ENCODE measurements at places on chromosomes 5 and 9.

GRCh38 chr9:130693101-130693425, 517 bp upstream of the EXOSC2 start:
- DNase-seq = no peak

DNA sequence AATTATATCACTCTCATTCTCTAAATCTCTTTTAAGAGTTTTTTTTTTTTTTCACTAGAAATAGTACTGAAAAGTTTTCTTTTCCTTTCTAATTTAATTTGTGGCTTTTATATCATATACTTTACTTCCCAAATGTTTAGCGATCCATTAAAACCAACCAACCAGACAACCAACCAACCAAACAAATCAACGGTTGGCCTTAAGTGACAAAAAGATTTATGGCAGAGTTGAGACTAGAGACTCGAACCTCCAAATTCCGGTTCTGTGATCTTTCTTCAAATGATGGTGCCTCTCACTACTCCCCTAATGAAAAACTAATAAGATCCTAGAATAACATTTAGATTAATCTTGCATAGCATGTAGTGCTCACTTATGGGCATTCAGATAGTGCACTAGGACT, 45.3 kb upstream of the ACTBL2 start:
- DNase-seq = no peak

GRCh38 chr5:51650824-51651223, 267.6 kb downstream of the ISL1 start:
- DNase-seq = no peak

- no peak for DNase-seq
Observed at GRCh38 chr5:181063514-181063913, 23.4 kb downstream of the BTNL9 start.

DNA sequence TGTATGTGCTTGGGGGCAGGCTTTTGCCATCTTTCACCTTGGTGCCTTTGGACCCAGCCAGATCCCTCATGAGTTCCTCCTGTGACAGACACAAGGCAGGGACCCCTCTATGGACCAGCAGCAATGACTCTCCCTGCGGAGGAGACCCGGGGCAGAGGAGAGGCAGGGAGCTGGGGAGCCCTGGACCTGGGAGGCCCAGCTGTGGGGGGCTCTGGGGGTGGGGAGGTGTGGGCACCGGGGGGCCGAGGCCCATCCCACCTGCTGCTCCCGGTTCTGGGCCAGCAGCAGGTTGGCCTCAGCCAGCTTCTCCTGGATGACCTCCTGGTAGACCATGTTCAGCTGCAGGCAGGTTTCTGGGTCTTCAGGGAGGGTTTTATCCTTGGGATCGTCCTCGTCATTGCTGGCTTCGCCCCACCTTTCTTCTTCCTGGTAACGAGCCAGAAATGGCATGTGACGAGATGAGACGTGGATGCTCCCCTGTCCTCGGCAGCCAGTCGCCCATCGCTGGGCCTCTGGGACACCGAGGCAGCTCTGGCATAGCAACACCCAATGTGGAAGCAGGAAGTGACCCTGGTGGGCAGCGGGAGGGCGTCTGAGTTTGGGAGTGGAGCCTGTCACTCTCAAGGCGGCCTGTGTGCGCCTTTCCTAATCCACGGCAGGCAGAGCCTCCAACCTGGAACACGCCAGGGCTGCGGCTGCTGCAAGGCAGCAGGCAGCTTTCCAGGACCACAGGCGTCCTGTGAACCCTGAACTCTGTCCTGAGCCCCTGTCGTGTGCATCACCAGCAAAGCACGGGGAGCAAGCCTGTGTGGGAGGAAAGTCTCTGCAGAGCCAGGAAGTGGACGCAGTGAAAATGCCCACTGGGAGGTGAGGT, 4.4 kb downstream of the SNAPC4 start:
- no peak for DNase-seq

- no peak for DNase-seq
Observed at GRCh38 chr5:13749766-13750165, 194.7 kb downstream of the DNAH5 start.

GRCh38 chr9:82880336-82881050, 182.4 kb downstream of the RASEF start:
- no peak for DNase-seq

DNA sequence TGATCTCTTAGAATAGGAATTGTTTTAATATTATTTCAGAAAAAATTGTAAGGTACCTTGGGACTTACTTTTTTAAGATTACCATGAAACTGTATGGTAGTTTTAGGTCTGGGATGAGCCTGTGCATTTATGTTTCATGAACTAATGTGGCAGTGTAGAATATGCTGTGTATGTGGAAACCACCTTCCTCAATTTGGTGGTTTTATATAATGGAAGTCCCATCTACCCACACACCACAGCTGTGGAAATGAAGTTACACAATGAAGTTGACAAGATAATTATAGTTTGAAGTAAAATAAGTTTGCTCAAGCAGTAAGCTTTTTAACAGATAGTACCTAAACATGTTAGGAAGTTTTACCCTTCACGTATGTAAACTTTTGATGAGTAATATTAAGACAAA, 24.4 kb downstream of the WDR36 start:
- DNase-seq = no peak

GRCh38 chr9:108205276-108205675, 650.5 kb downstream of the ACTL7B start:
- DNase-seq = peak; percentile 47

GRCh38 chr9:76964612-76965011, 54.8 kb upstream of the FOXB2 start:
- no peak for DNase-seq

DNA sequence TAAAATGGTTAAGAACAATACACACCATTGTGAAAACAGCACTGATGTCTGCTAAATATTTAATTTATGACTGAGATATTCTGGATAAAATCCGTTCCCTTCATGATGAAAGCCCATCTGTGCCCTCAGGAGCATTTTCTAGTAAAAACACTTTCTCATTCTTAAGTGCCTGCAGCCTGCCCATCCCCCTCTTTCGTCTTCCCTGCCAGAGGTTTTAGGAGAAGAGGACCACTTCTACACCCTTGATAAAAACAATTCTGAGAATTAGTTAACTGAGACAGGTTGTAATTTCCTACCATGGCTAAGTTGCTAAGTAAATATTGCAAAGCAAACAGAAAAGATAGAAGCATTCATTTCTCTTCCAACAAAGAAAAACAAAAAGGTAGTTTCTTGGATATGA, 272.6 kb downstream of the ATPSCKMT start:
- DNase-seq = no peak

All from RPMI7951 (cell line).